ENCODE measurements at places on chromosomes 13 and 19.

- no peak for DNase-seq
Measured at GRCh38 chr13:72469906-72470305, 257.5 kb downstream of the MZT1 start.

DNA sequence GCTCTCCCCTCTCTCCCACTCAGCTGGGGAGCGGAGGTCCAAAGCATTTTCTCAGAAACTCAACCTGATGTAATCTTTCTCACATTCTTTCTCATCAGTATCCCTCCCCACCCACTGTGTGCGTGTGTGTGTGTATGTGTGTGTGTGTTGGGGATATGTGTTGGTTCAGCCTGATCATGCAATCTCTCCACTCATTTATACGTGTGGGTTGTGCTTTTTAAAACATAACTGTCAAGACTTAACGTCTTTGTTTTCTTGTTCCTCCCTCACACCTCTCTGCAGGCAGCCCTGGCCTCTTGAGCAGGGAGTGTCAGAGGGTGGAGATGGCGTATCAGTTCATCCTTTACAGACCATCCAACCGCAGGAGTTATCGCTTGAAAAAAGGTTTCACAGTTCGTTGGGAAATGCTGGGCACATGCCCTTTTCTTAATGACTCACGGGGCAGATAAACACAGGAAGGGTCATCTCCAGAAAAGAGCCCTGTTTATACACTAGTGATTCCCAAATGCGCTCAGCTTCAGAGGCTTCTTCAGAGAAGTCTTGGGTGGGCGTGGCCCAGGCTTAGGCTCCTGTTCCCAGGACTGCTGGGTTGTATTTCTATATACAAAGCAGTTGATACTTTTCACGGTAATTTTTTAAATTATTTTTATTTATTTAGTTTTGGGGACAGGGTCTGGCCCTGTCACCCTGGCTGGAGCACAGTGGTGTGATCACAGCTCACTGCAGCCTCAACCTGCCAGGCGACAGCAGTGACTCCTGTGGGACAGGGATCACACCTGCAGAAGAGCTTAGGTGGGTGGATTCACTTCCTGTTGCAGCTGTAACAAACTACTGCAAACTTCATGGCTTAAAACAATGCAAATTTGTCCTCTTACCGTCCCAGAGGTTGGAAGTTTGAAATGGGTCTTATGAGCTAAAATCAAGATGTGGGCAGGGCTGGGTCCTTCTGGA is 60.3 kb downstream of the CCDC70 start:
- no peak for DNase-seq

DNA sequence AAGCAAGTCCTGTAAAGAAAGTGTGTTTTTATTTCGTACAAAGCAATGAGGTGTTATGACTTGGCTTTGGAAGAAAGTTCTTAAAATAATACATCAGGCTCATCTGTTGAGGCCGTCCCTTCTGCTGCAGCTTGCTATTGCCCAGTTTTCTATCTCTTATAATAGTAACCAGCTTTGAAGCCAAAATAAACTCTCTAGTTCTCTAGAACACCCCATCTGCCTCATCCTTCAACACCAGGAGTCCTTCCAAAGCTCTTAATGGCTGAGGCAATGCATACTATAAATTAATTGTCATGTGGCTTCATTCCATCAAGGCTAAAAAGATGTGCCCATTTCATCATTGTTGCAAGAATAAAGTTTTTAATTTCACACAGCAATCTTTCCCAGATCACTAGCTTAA is 49.4 kb upstream of the IPO5 start:
- no peak for DNase-seq

DNA sequence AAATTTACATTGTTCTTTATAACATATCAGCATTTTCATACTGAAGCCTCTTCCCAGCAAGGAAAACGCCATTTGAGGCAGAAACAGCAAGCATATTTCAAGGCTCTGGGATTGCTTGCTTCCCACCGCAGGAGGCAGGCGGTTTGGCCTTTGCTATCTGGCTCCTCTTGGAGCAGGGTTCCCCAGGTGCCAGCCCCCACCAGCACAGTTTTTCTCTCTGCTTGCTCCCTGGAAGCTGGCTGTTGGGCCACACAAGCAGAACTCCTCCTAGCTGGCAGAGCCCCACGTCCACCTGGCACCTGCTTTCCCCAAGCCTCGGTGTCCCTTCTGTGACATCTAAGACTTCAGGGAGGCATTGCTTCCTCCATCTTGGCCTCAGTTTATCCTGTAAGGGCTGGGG is 16.7 kb downstream of the GATAD2A start:
- no peak for DNase-seq

GRCh38 chr13:75485286-75486062 is 3.5 kb upstream of the TBC1D4 start:
- no peak for DNase-seq

DNA sequence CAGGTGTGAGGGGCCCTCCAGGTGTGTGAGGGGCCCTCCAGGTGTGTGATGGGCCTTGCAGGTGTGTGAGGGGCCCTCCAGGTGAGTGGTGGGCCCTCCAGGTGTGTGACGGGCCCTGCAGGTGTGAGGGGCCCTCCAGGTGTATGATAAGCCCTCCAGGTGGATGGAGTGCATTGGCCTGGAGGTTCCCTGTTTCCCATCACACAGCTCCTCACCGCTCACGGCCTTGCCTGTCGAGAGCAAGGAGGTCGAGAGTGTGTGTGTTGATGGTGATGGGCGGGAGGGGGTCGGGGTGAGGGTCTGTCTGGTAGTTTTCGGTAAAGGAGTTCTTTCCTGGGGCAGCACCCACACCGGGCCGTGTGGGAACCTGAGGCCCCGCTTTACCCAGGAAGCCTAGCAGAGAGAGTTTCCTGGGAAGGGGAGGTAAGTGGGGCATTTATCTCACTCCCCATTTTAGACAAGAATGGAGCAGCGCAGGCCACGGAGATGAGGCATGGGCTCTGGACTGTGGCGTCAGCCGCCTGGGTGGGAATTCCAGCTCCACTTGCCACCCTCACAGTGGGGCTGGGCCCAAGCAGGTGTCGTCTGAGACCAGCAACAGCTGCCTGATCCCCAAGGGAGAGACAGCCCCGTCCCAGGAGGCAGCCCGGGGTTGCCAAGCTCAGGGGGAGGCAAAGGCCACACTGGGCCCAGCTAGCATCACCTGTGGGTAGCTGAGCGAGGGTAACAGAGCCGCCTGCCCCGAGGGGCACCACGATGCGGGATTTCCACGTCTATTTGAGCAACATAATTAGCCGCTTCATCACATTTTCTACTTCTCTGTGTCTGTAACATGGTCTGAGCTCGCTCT is 10.9 kb upstream of the GAS6 start:
- DNase-seq = no peak

DNA sequence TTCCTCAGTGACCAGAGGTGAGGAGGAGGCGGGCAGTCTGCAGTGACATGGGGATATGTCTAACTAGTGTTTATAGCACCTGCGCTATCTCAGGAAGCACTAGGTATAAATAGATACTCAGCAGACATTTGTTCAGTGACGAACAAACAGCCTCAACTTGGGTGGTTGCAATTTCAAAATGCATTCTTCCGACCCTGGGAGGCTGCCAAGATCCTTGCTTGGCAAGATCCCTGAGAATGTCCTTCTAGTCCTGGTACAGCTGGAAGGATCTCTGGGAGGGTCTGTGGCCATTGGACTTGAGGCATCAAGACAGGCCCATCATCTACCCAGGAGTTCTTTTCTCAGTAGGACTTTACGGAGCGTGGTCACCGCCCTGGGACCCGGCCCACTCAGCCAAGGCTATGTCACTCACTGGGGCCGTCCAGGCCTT is 299.5 kb downstream of the ZNF536 start:
- DNase-seq = no peak

- DNase-seq = no peak
Measured at GRCh38 chr19:8973501-8974091, 36.6 kb downstream of the MUC16 start.

- DNase-seq = no peak
Measured at GRCh38 chr13:102567857-102568256, 28.9 kb upstream of the TPP2 start.

GRCh38 chr19:35562336-35562735 is 1.1 kb downstream of the ATP4A start:
- no peak for DNase-seq

DNA sequence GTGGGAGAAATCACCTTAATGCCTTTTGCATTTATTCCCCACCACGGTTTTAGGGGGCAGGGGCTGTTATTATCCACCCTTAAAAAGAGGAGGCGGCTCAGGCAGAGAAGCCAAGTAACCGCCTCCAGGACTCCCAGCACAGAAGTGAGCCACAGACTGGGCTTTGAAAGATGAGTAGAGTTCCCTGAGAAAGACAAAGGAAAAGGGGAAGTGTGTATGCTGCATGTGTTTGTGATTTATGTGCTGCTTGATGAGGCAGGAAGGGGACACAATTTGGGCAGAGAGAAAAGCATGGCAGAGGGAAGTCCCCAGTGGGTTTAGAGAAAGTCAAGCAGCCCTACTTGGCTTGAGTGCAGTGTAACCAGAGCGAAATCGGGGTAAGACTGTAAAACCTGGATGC is 85.0 kb downstream of the DOCK9 start:
- no peak for DNase-seq

DNA sequence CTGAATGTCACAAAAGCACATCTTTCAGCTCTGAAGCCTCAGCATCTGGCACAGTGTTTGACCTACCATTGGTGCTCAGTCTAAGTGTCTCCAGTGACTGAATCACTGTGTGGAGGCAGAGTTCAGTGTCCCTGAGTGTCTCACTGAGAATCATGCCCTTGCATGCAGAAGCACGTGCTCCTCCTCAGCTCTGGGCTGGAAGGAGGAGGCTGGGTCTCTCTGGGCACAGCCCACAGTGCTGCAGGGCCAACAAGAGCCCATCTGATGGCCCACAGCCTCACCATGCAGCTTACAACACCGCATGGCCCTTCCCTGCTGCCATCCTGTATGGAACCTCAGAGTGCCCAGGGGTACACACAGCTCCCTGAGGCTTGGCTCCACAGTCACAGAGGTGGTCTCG is 86.1 kb downstream of the TEX26 start:
- no peak for DNase-seq

DNA sequence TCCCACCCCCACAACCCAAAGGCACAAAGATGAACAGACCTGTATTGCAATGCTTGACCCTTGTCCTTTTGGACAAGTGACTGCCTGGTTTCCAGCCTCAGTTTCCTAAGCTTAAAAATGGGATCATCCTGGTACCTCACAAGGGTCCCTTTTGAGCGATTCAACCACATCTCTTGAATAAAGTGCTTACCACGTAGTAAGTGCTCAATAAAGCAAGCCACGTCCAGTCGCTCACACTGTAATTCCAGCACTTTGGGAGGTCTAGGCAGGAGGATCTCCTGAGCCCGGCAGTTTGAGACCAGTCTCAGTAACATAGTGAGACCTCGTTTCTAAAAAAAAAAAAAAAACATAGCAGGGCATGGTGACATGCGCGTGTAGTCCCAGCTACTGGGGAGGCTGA is 1.2 kb downstream of the DLL3 start:
- DNase-seq = no peak

- DNase-seq = no peak
Measured at GRCh38 chr13:21966014-21966413, 295.1 kb downstream of the FGF9 start.

DNA sequence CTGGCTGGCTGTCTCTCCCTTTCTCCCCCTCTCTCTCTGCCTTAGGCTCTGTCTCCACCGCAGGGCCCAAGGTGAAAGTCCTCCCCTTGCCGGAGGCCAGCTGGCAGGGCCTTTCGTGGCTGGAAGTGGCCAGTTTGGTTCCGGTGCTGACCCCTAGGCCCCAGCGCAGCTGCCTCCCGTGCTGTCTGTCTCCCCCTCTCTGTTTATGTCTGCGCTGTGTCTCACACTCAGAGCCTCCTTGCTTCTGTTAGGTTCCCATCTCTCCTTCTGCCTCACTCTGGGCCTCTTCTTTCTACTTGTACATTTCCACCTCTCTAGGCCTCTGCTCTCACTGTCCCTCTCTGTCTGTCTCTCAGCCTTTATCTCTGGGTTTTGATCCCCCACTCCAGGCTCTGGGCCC is 13.1 kb downstream of the CCDC97 start:
- DNase-seq = no peak

GRCh38 chr13:93378184-93378583 is 151.6 kb downstream of the GPC6 start:
- no peak for DNase-seq

- no peak for DNase-seq
Measured at GRCh38 chr19:13930402-13930801, 7.8 kb downstream of the PODNL1 start.

- DNase-seq = peak; percentile 11
Measured at GRCh38 chr13:92900446-92900845, 326.2 kb upstream of the GPC6 start.

GRCh38 chr13:73722120-73722519 is 412.1 kb downstream of the KLF12 start:
- DNase-seq = no peak
